ENCODE measurements at places on chromosomes 3 and 15.

GRCh38 chr3:24522146-24522579 is 27.5 kb upstream of the THRB start:
- DNase-seq = no peak

DNA sequence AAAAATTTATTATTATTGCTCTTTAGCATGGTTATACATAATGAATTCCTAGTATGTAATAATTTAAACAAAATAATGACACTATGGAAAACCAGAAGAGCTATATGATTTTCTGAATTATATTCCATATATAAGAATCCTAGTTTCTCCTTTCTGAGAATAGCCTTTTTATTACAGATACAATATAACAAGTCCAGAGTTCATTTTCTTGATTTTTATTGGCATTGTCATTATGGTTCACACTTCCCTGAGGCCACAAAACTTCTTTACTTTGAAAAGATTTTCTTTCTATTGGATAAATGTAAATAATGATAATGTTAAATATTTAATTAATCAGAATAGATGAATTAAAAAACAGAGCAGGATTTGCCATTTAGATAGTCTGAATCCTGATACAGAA is 362.3 kb upstream of the BCHE start:
- DNase-seq = no peak

DNA sequence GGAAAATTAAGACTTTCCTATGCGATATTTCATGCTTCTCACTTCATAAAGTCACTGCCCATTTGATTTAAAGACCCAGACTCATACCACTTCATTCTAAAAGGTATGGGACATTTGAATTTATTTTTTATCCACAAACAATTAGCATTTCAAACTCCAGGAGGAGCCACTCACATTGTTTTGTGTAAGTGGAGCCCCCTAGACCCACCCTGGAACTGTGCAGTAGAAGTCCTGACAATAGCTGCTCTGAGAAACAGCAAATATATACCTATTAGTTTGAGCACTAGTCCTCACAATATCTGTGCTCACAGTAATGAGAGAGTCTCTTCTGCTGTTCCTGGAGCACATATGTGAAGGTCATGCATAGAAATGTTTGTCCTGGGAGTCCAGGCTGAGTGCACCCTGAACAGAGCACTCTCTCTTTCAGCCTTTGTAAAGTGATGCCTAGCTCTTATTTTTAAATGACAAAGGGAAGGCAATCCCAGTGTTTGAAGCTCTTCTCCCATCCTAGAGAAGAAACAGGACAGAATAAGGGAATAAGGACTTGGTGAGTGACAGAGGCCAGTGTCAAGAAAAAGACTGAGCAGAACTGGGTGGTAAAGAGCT is 127.5 kb upstream of the STRIT1 start:
- DNase-seq = no peak

GRCh38 chr3:21484828-21485144 is 266.2 kb downstream of the ZNF385D start:
- DNase-seq = no peak

GRCh38 chr3:57793737-57794187 is 37.7 kb downstream of the SLMAP start:
- no peak for DNase-seq

DNA sequence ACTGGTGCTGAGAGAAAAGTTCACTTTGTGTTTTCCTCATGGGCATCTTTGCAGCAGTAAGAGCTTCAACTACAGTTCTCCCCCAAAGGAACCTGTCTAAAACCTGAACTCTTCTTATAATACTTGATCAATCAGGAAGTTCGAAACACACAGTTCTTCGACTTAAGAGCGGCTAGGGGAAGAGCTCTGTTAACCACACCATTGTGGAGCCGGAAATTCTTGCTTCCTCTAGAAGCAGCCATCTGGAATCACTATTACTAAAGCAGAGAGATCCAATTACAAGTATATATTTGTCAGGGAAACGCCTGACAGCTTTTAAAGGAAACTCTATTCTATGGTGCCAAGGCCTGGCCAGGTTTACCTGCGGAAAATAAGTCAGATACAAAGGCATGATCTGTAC is 337.3 kb upstream of the CBLB start:
- peak; percentile 44 for DNase-seq

DNA sequence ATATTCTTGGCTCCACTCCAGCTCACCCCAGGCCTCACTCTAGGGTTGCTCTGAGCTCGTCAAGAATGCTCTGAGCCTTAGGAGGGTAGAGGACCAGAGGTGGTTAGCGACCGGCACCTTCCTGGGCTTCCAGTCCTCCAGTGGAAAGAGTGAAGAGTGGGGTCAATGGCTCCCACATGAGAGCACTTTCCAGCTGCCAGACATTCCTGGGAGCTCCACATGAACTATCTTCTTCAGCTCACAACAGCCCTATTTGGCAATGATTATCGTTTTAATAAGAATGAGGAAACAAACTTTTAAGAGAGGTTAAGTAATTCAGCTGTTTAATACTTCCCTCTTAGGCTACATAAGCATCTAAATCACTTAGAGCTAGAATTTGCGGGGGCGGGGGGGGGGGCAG is 139.3 kb downstream of the STT3B start:
- no peak for DNase-seq

GRCh38 chr15:62904041-62904910 is 138.3 kb upstream of the TPM1 start:
- no peak for DNase-seq

- no peak for DNase-seq
These were observed 46.2 kb upstream of the MAGEF1 start for GRCh38 chr3:184758056-184758455.

- no peak for DNase-seq
These were observed 88.2 kb downstream of the RAB11A start for GRCh38 chr15:65957451-65957850.

DNA sequence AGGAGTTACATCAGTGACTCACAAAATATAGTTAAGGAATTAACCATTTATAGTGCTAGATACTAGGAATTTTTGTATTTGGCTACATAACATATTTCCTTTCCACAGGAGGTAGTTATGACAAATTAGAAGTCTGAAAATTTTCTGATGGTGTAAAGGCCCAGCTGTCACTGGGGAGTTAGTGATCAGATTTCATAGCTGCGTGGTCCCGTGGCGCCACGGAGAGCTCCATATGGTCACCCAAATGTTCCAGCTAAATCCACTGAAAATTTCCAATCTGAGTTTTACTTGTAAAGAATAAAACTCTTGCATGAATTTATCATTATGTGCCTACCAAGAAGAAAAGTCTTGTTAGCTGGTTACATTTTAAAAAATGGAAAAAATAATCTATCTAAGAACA is 368.9 kb upstream of the PLSCR5 start:
- no peak for DNase-seq

- no peak for DNase-seq
These were observed 47.9 kb upstream of the RNU6-1 start for GRCh38 chr15:67887776-67888175.

DNA sequence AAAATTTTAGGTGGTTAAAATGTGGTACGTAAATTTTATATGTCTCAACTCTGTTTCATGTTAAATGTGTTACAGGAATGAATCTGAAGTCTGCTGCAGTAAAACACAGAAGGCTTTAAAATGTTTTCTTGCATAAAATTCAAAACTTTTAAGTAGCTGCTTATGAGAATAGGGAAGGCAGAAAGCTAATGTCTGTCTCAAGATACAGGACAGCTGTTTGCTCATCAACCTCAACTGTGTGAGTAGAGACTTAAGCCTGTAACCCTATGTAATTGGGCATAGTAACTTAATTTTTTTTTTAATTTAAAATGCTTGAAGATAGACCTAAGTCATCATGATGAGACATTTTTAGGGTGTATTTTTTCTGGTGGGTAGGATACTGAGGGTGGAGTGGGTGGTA is 38.9 kb downstream of the ZFAND6 start:
- no peak for DNase-seq

DNA sequence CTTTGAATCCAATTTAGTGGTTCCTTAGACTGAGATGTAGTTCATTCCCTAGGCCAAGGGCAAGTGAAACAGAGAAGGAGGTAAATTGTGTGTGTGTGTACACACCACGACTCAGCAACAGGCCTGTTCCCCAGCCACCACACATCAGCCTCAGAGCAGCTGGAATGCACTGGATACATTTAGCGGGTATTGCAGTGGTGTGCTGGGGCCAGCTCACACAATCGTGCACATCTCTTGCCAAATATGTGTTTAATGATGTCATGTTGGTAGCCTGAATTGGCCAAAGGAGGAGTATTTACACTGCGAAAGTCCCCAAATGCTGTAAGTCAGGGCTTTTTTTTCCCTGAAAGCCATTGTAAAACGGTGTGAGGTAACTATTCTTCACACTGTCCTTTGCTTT is 82.3 kb downstream of the RBPMS2 start:
- no peak for DNase-seq

GRCh38 chr15:58213587-58214338 is 75.6 kb downstream of the AQP9 start:
- no peak for DNase-seq

DNA sequence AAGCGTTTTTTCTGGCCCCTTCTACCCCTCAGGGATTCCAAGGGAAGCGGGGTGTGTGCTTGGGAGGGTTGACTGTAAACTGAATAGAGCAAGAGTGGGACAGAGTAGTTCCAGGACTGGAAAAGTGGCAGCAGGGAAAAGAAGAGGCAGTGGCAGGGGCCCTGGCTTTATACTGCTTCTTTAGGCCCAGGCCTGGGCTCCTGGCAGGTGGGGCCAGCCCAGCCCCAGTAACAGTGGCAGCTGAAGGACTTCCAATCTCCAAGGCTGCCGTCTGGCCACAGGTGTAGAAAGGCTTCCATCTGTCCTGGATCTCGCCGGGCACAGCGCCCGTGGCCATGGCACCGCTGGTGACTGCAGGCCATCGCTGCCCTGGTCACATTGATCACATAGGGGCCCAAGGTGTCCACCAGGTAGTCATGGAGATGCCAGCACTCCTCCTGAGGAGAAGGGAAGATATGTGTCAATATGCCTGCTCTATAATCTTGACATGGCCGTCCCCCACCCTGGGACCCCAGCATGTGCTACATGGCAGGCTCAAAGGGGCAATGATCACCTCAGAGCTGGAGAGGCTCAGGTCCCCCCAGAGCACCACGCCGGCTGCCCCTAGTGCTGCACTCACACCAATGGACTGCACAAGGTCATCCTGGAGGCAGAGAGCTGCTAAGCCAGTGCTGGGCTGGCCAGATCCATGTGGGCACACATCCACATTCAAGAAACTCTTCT is 1.0 kb upstream of the IFRD2 start:
- DNase-seq = no peak

DNA sequence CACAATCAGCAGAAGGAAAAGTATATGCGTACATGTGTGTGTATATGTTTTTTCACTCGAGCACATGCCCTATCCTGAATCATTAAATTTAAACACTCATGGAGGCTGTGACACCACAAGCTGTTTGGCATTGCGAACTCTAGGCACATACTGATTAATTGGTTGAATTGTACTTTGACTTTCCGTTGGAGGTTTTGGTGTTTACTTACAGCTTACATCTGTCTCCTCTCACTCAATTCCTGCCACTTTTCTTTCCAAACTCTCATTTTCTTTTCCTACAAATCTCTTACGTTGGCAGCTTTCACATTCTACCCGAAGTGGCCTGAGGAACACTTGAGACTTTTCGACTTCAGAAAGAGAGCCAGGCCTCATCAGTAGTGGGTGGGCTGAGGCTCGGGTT is 434.1 kb upstream of the SEMA6D start:
- no peak for DNase-seq

GRCh38 chr15:80970018-80970657 is 19.5 kb downstream of the MESD start:
- DNase-seq = peak; percentile 63

DNA sequence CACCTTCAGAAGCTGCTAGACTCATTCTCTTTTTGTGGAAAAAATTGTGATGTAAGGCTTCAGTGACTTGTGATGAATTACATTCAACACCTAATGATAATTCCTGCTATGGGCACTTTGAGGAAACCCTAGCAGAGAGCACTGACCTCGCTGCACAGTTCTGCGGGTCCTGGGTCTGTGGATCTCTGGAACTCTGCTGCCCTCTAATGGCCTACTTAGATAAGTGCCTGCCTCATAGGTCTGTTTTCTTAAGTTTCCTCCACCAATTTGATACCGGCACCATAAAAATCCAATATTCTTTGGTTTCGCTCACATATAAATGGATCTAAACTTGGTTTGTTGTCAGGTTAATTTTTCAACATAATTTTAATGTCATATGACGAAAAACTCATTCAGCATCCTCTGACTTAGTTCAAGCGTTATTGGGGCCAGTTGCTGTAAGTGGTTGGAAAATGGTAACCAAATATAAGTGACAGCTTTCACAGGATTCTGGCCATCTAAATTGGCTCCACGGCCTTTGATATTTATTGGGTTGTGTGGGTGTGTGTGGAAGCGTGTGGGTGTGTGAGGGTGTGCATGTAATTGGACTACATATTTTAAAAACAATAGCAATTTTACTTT is 10.4 kb downstream of the SLITRK3 start:
- DNase-seq = peak; percentile 10

DNA sequence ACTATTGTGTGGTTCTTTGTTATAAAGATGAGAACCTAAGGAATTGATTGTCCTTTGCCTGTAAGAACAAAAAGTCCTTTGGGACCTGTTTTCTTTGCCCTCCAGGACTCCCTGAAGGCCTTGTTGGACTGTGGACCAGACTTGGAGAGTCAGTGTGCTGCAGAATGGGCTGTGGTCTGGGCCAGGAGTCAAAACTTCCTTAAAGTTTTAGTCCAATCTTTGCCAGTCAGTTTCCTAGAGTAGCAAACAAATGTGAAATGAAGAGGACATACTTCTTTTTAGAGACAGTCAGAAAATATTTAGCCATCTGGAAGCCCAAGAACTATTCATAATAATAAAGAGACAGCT is 45.4 kb downstream of the PDE8A start:
- DNase-seq = no peak

DNA sequence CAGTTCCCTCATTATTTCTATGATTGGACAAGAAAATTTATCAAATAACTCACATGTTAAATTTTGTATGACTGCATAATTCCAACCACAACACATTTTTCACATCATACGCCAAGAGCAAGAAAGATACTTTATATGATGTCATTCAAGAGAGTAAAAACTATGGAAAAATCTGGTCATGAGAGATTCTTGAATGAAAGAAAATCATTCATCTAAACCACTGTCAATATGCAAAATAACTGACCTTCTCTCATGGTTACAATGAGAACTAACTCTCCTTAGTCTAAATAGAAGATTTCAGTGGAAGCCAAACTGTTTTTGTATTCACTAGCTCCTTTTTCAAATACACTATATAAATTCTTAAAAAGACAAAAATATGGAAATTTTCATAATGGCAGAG is 124.6 kb downstream of the CBLB start:
- DNase-seq = no peak

GRCh38 chr3:64121750-64122311 is 98.5 kb upstream of the PSMD6 start:
- DNase-seq = no peak

GRCh38 chr3:119257654-119258410 is 17.2 kb upstream of the B4GALT4 start:
- DNase-seq = no peak

- DNase-seq = no peak
These were observed 27.9 kb upstream of the SLC41A3 start for GRCh38 chr3:126111566-126112475.

Measured in CD4-positive, alpha-beta T cell treated with Interleukin-4 for 4 hours (primary cell).